ENCODE measurements at places on chromosomes 2 and 18. TPM values are rescaled to one million over a fixed set of nuclear protein-coding genes. Genes with fewer than 3 reads are reported as not detected.
A peak's percentile ranks its signal among the peaks of the same experiment; 100 is the strongest.

DNA sequence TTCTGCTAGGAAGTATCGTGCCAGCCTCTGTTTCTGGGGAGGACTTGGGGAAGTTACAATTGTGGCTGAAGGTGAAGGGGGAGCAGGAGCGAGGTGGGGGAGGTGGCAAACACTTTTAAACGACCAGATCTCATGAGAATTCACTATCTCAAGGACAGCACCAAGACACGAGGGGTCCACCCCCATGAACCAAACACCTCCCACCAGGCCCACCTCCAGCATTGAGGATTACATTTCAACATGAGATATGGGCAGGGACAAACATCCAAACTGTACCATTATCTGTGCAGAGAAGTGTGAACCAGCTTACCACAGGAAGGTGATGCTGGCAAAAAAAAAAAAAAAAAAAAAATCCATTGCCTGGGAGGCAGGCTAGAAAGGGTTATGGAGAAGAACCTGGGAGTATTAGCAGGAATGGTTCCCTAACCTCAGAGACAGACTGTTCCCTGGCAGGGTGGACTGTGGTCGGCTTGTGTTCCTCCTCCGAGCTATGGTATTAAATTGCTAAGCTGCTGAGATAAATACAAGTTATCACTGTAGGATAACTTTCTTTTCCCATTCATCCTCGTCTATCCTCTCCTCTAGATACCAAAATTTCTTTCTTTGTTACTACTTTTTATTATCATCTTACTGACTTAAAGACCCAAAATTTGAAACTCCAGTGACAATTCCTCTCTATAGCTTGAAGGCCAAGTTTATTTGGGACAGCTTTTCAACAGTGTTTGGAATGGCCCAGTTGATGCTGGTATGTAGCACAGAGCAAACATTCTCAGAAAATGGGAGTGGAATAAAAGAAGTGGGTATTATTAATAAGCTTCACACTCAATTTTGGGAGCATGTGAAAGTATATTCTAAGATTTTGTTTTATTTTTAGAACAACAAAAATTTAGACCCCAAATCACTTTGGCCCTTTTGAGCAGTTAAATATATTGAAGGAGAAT lies 73.7 kb upstream of the MAP3K20 start:
- peak; percentile 60 for DNase-seq

- no peak for DNase-seq
Observed at GRCh38 chr2:164110515-164110914, 374.7 kb upstream of the FIGN start.

GRCh38 chr2:123540291-123540690 lies 484.8 kb upstream of the CNTNAP5 start:
- no peak for DNase-seq

DNA sequence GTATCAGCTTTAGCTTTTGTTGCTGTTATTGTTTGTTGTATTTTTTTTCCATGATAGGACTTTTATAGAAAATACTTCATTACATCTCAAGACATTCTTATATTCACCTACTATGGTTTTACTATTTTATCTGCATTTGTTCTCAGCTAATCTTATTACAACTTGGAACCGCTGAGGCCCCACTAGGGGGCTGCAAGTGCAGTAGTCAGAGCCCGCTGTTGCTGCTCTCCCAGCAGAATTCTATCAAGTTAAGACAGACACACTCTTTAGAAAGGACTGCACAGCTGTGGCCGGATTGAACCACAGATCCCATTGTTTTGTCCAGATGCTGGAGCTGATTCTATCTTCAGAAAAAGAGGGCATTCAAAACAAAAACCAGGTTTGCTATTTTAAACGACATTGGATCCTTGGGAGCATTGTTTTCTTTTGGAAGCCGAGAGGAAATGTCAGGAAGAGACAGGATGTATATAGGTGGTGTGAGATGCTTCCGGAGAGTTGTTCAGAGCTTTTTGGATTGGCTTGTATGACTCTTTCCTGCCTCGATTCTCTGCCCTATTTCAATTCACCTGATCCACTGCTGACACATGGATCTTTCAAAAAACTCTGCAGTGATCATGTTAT lies 105.7 kb upstream of the GAREM1 start:
- no peak for DNase-seq

The OTOS gene
- not detected for total RNA-seq

Measured in psoas muscle (tissue), 8 donors.